ENCODE measurements at places on chromosomes 12 and 14.

GRCh38 chr12:132481771-132482745 lies 7.9 kb upstream of the FBRSL1 start:
- DNase-seq = no peak

DNA sequence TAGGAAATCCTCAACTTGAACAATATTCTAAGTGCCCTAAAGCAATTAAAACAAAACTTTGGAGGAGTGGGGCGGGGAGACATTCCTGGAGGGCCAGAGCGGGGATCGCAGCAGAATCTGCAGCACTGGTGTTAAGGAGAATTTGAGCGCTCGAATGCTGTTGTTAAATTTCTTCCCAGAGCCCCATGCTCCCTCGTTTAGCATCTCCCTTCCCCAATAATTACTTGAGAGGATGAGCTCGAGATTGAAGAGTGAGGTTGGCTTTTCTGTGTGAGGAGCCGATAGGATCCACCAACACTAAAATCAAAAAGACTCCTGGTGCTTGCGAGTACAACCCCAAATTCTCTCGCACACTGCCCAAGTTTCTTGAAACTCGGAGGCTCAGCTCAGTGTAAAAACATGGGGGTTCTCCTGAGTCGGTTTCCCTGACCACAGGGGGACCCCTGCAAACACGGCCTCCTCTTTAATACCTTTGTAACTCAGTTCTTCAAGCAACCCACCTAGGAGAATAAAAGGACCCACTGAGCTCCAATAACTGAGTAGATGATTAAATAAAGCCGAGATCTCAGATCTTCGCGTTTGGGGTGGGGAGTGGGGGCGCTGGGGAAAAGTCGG lies 10.2 kb upstream of the FOXG1 start:
- DNase-seq = no peak

GRCh38 chr14:86055512-86056075 lies 525.6 kb downstream of the FLRT2 start:
- no peak for DNase-seq

GRCh38 chr12:65765436-65765813 lies 58.9 kb upstream of the HMGA2 start:
- no peak for DNase-seq

GRCh38 chr12:11884706-11885105 lies 186.0 kb upstream of the BCL2L14 start:
- DNase-seq = no peak

DNA sequence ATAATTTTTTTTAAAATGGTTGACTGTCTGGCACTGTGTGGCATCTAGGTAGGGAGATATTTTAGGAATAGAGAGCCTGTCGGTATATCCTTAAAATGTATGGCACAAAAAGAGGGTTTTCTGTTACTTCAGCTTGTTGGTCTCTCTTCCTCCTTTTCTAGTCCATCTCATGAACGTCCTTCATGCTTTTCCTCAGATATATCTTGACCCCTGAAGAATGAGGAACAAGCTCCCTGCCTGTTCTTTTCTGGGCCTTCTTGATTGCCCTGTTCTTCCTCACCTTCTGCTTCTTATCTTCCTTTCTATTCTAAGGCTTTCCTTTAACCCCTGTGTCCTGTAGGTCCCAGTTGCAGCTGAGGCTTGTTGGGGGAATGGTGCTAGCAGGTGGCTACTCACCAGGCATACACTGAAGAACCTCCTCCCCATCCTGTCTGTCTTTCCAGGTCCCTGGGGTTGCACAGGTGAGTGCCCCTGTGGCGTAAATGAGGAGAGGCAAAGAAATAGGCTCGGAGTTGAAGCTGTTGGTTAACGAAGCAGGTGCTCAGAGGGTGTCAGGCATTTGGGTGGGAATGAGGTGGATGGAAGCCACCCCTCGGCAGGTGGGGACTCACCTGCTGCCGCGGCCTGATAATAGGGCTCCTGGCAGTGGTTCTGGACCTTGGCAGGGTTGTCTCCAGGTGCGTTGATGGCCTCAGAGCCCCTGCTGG lies 7.2 kb upstream of the C1R start:
- no peak for DNase-seq

GRCh38 chr12:109921982-109922381 lies 21.9 kb downstream of the TCHP start:
- DNase-seq = no peak

DNA sequence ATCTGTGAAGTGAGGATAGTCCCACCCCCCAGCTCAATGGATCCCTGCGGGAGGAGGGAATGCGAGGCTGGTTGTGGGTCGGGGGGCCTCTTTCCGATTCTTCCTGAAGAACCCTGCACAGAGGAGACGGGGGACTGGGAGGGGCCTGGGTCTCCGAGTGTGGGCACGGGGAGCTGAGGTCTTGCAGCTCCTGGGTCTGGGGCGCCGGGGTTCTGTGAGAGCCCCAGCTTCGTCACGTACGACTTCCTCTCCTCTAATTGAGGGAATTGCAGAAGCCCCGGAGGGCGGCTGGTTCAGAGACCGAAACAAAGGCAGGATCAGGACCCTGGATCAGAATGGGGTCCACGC lies 66.6 kb downstream of the DIO3 start:
- DNase-seq = no peak

DNA sequence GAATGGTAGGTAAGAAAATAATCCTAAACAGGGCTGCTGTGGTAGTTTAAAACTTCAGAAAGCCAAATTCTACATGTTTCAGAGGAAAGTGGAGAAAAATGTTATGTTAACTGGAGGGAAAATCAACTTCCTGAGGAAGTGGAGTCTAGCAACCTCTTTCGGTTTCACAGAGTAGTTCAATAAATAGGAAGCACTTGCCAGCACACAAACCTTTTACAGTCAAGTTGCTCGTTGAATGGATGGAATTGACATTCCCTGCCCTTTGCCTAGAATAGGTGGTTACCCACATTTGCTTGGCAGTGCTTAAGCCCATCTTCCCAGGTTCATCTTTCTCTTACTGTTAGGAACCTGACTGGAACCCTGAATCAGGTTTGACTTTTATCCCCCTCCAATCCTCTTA lies 15.9 kb downstream of the ANKRD13A start:
- no peak for DNase-seq

DNA sequence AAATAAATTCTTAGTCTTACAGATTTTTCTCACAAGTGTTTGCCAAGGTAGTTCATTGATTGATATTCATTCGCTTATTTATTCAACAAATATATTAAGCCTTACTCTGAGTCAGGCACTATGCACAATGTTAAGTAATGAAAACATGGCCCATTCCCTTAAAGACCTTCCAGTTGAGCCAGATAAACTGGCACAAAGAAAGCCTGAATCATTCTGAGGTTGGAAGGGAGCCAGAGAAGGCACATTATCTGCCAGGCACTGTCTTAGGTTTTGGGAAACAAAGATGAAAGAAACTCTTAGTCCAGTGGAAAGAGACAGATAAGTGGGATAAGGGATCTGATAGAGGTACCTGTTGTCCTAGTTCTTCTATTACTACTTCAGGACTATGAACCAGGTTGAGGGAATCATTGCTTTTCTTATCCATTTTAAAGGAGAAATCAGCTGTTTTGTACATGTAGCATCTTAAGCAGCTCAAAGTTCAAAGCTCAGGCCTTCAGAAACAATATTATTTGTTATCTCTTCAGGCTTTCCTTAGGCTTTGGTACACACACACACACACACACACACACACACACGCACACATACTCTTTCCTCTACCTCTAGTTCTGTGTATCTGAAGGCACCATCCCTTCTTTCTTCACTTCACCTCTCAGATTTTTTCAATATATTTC lies 27.0 kb downstream of the PDE6H start:
- no peak for DNase-seq

- no peak for DNase-seq
Observed at GRCh38 chr12:112970391-112970790, 7.9 kb upstream of the OAS2 start.

GRCh38 chr12:120495731-120496412 lies at the start of gene DYNLL1:
DYNLL1 (plus strand) TSS chr12:120496113; CDS start chr12:120496422, 309 bp downstream.
- DNase-seq = peak; percentile 99

DNA sequence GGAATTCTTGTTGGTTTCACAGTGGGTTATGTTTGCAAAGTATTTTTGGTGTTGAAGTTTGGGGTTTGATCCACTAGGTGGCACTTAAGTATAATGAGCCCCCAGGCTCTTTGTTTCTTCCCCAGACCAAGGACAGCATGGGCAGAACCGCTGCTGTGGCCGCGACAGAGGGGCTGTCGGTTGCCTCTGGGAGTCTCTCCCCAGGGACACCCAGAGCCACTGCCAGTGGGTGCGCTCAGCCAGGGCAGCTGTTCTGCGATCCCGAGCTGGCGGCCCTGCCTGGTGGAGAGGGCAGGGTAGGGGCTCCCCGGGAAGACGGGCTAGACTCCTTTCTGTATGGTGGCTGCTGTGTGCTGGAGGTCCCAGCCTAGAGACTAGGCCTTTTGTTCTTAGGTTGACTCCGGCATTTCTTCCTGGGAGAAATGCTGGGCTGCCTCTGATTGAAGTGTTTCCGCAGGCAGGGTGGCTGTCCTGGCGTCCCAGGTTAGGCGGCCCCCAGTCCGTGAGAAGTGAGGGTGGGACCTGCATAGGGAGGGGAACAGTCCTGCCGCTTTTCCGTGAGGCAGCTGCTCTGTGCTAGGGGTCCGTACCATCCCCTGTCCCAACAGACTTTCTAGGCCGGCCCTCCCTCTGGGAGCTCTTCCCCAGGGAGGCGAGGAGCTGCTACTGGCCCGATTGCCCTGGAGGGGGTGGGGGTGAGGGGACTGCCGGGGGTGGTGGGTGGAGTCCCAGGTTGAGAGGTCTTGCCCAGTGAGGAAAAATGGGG lies 253.1 kb upstream of the PELI2 start:
- no peak for DNase-seq

DNA sequence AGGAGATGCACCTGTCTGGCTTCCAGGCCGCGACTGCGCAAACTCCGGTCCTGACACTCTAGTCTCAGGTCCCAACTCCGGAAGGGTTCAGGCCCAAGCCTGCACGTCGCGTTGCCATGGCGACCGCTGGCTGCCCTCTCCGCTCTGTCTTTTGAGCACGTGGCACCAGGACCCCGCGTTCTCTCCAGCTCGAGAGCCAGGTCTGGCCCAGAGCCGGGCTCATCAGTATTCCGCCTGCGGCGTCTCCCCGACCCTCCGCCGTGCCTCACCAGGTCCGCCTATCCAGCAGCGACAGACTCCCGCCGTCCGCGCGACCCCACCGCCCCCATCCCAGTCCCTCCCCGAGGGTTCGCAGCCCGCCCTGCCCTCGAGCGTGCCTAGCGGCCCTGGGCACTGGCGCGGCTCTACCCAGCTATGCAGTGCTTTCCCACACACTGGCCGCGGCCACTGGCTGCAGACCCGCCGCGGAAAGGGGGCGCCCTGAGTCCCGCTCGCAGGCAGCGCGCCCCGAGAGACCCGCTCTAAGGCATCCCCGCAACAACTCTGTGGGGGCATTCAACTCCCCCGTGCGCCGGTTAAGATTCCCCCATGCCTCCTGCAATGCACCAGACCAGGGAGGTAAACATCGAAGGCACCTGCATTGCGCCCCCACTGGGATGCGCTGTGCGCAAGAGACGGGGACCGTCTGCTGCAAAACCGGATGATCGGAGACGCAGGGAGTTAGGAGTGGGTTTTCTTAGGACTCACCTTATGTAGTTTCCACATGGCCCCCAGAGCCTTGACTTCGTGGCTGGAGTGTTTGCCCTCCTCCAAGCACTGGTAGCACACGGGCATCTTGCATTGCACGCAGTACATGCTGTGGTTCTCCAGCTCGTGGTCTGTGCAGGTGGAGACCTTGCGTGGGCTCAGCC lies 1.3 kb downstream of the TRIM9 start:
- DNase-seq = peak; percentile 47

- no peak for DNase-seq
Observed at GRCh38 chr12:115319446-115320040, 635.6 kb upstream of the TBX3 start.

DNA sequence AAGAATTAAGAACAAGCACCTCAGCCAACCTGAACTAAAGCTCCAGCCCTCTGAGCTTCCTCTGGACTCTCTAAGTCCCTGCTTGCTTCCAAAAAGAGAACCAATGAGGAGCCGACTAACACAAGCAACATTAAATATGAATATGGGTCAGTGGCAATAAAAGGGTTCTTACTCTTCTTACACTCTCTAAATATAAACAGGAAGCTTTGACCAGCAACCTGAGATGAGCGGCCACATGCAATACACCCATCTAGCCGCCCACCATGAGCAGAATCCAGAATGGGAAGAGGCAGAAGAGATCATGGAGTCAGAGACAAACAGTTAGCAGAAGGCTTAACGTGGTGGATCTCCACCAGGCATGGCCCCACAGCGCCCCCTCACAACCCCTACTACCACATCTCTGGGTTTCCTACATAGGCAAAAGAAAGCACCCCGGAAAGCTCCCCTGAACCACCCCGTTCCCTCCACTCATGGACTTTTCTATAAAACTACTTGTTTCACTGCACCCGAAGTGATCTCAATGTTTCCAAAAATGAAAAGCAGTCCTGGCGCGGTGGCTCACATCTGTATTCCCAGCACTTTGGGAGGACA lies 59.4 kb downstream of the TTC7B start:
- DNase-seq = no peak

DNA sequence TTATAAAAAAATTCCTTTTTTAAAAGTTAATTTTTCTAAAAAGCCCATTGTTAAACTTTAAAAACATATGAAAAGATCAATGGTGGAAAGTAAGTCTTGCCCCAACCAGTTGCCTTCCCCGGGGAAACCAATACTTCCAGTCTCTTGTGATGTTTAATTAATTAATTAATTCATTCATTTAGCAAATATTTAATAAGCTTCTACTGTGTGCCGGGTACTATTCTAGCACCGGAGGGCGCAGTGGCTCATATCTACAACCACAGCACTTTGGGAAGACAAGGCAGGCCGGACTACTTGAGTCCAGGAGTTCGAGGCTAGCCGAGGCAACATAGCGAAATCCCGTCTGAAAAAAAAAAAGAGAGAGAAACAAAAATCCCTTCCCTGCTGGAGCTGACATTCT lies 87.4 kb downstream of the HECTD4 start:
- no peak for DNase-seq

DNA sequence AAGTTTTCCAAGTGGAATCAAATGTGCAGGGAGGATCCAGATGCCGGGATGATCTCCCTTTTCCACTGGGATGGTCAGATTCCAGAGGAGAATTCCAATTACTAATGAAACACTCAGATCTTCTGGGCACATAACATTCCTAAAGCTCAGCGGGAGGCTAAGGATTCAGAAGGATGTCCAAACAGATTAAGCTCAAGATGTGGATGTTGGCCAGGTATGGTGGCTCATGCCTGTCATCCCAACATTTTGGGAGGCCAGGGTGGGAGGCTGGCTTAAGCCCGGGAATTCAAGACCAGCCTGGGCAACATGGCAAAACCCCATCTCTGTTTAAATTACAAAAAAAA lies 62.0 kb upstream of the PNMA1 start:
- DNase-seq = no peak
